A549 treated with CpdA at 1 μM for 4 hours (cell line): ENCODE measurements at places on chromosomes 4 and X. TPM values are rescaled to one million over a fixed set of nuclear protein-coding genes. Genes with fewer than 3 reads are reported as not detected.

The DCAF12L2 gene
- total RNA-seq: 0.08 to 0.19 TPM (median 0.13 TPM) in 4 of 5 replicates, not detected in the other

The PABPC5 gene
- total RNA-seq: 0.03 TPM in 1 of 5 replicates, not detected in the others

The GNRHR gene
- total RNA-seq: not detected in 5 replicates

The SSX2B gene
- total RNA-seq: not detected in 5 replicates

The SHROOM4 gene
- total RNA-seq: not detected in 5 replicates

The ADH4 gene
- total RNA-seq: not detected in 5 replicates

The HS3ST1 gene
- total RNA-seq: 0.12 to 1.1 TPM (median 0.16 TPM) in 5 replicates

The ADH1B gene
- total RNA-seq: not detected in 5 replicates

The TIMP1 gene
- 247 to 297 TPM (median 283 TPM) in 5 replicates for total RNA-seq

The SAGE1 gene
- total RNA-seq: 0.02 to 0.07 TPM (median 0.05 TPM) in 3 of 5 replicates, not detected in the others

The GABRA4 gene
- total RNA-seq: not detected in 5 replicates

The MAP3K15 gene
- total RNA-seq: 1.8 to 2.2 TPM (median 2.1 TPM) in 5 replicates

The ADGRG2 gene
- total RNA-seq: 5.8 to 6.2 TPM (median 6.2 TPM) in 5 replicates

The TMPRSS11F gene
- not detected in 5 replicates for total RNA-seq

The IL2RG gene
- 0.08 to 0.31 TPM (median 0.13 TPM) in 4 of 5 replicates, not detected in the other for total RNA-seq

The SYTL4 gene
- total RNA-seq: 1.5 to 4.1 TPM (median 2.1 TPM) in 5 replicates

The SPACA5 gene
- not detected in 5 replicates for total RNA-seq

The TEX13D gene
- not detected in 5 replicates for total RNA-seq

The DACH2 gene
- total RNA-seq: not detected in 5 replicates

The KCTD8 gene
- total RNA-seq: not detected in 5 replicates

The CFP gene
- 0.34 to 0.93 TPM (median 0.59 TPM) in 5 replicates for total RNA-seq

The FDCSP gene
- total RNA-seq: not detected in 5 replicates

The EREG gene
- total RNA-seq: 38.9 to 59.7 TPM (median 44.5 TPM) in 5 replicates

The S100G gene
- total RNA-seq: not detected in 5 replicates

The ENAM gene
- not detected in 5 replicates for total RNA-seq
